Activated CD4-positive, alpha-beta T cell treated with anti-CD3 and anti-CD28 coated beads, Interleukin-2, amount 10 ng/mL, durations not matched to agents 24 days and 14 days (primary cell): ENCODE measurements at places on chromosomes 5 and 9.

GRCh38 chr9:134515026-134515821 is 126.4 kb upstream of the COL5A1 start:
- DNase-seq = no peak

- DNase-seq = peak; percentile 58
Observed at GRCh38 chr9:92276331-92277032, 17.0 kb downstream of the IARS1 start.

DNA sequence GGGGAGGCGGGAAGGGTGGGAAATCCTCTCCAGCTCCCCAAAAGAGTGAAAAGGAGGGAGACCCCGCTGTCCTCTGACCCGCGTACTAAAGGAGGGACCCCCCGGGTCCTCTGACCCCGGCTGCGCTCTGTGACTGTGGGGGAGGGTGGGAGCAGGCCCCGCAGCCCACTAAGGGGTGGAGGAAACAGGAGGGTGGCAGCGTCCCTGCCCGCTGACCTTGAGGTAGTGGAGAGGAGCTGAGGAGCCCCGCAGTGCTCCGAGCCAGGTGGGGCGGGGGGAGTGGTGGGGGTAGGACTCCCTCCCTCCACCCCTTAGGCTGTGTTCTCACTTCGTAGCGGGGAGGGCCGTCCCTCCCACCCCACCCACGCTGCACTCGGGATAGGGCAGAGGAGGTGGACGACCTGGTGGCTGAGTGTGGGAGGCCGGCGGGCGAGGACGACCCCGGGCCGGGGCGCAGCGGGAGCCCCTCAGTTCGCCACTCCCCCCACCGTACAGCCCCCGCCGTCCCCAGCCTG is 449 bp upstream of the ADCY2 start:
- DNase-seq = no peak

DNA sequence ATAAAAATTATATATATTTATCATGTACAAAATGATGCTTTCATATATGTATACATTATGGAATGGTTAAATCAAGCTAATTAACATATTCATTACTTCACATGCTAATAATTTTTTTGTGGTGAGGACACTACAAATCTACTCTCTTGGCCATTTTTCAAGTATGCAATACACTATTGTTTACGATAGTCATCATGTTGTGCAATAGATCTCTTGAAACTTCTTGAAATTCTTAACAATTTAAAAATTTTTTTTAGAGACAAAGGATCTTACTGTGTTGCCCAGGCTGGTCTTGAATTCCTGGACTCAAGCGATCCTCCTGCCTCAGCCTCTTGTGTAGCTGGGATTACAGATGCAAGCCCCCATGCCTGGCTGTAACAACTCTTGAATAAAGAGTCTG is 45.2 kb upstream of the SHOC1 start:
- no peak for DNase-seq

DNA sequence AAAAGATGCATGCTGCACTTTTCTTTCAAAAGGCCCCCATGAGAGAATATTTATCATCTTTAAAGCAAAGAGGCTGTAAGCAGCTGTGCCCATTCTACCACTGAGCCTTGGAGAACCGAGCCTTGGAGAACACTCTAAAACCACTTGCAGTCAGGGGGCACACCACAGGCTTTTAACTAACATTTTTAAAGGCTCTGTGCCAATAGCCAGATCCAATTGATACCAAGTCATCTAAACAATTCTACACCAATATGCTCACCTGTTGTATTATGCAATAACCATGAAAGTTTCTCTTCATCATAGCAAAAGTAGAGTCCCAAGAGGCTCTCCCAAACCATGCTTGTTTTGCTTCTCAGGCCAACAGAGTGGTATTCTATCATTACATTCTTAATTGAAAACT is 1090.5 kb upstream of the SEMA6A start:
- DNase-seq = no peak

DNA sequence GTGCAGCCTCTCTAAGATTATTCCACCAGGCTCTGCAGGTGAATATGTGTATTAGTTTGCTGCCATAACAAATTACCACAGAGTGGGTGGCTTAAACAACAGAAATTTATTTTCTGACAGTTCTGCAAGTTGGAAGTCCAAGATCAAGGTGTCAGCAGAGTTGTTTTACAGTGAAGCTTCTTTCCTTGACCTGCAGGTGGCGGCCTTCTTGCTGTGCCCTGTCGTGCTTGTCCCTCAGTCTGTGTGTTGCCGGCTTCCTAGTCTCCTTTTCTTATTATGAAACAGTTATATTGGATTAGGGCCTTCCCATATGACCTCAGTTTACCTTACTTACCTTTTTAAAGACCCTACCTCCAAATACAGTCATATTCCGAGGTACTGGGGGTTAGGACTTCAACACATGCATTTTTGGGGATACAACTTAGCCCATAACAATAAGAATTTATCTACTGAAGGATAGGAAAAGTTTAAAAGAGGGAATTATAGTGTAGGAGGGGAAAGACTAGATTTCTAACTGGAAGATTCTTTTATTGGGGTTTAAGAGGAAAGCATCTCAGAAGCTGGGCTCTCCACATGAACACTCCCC is 97.4 kb downstream of the OSTF1 start:
- DNase-seq = peak; percentile 82
